ENCODE measurements at places on chromosomes 5 and 9.

- DNase-seq = peak; percentile 38
These were observed 130.1 kb downstream of the C9orf50 start for GRCh38 chr9:129490583-129491486.

- DNase-seq = no peak
These were observed 54.1 kb upstream of the ECM2 start for GRCh38 chr9:92589923-92590322.

DNA sequence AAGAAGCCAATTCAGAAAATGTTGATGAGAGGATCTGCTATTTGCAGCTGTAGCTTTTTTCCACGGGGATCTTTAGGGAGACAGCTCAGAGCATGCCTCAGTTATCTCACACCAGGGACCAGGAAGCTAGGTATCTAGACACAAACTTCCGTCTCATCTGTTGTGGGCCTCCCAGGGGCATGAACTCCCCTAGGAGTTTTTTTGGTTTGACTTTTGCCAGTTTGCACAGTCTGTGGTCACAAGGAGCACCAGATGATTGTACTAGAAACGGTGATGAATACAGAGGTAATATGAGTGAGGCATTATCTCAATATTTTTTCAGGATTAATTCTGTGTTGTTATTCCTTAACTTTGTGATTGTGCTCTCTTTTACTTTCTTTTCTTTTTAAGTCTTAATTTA, 533.2 kb upstream of the SEMA6A start:
- no peak for DNase-seq

- DNase-seq = no peak
These were observed 356.8 kb downstream of the SPOCK1 start for GRCh38 chr5:137142346-137142745.

DNA sequence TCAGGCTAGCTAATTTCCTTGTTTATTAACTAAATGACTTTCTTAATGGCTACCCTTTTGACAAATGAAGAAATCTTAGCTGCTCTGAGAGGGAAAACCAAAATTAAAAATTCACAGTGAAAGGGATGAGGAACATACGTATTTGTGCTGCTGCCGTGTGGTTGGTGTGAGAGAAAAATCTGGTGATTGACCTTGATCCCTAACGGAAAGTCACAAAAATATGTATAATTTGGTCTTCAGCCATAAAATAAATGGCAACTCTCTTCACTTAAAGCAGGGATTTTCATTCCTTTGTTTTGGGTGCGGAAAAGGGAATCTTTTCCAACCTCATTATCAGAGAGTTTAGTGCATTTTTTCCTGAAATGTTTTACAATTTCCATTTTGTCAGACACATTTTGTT, 40.4 kb downstream of the PAM start:
- no peak for DNase-seq

GRCh38 chr9:125433461-125434011, 171.9 kb downstream of the GAPVD1 start:
- DNase-seq = peak; percentile 8

DNA sequence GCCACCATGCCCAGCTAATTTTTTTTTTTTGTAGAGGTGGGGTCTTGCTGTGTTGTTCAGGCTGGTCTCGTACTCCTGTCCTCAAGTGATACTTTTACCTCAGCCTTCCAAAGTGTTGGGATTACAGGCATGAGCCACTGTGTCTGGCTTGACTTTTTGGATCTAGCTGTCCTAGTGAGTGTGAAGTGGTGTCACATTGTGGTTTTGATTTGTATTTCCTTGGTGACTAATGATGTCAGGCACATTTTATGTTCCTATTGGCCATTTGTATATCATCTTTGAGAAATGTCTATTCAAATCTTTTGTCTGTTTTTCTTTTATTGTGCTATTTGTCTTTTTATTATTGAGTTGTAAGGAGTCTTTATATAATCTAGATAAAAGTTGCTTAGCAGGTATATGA, 53.5 kb upstream of the MCCC2 start:
- DNase-seq = peak; percentile 50

DNA sequence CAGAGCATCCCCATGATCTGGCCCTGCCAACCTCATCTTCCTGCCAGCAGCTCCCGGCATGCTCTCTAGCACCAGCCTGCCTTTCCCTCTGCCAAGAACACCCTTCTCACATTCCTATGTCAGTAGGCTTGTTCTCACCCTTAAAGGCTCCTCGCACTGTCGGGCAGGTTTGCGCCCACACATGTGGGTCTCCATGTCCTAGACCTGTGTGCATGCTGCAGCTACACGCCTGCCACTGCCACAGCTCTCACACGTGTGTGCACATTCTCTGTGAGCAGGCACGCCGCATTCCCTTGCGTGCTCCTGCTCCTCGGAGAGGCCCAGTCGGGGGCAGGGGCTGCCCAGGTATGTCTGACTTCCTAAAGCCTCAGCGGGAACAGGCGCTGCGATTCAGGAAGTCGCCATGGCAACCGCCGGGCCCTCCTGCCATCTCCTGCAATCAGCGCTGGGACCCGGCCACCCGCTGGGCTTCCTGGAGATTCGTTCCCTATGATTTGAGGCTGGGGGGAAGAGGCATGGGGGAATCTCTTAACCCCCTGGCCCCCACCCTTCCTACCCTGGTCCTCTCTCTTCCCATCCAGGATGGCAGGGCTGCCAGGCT, 28.1 kb downstream of the NDUFA8 start:
- no peak for DNase-seq

GRCh38 chr5:137398751-137399150, 100.4 kb downstream of the SPOCK1 start:
- no peak for DNase-seq

GRCh38 chr5:149177911-149178565, 36.7 kb downstream of the ABLIM3 start:
- no peak for DNase-seq

DNA sequence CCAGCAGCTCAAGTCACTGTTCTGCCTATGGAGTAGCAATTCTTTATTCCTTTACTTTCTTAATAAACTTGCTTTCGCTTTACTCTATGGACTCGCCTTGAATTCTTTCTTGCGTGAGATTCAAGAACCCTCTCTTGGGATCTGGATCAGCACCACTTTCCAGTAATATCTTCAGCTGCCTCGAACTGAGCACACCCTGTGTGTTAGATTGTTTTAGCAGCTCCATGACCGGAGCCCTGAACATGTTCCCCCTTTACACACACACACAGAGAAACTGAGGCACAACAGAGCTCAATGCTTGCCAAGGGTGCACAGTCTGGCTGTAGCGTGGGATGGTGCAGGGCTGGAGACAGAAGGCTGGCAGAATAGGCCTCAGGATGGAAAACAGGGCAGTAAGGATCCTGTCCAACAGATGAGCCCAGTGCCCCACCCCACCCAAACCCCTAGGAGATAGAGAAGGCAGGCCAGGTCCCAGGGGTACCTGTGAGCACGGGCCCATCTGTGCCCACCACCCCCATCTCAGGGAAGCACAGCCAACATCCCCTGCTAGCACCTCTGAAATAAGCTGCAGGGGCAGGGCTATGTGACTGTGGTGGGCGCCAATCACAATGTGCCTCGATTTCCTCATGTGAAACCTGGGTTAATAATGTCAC, 27.9 kb downstream of the BICD2 start:
- DNase-seq = no peak

- peak; percentile 82 for DNase-seq
These were observed 915 bp downstream of the ZFAND5 start for GRCh38 chr9:72363908-72364678.

- no peak for DNase-seq
These were observed 14.1 kb upstream of the LCP2 start for GRCh38 chr5:170311511-170312300.

DNA sequence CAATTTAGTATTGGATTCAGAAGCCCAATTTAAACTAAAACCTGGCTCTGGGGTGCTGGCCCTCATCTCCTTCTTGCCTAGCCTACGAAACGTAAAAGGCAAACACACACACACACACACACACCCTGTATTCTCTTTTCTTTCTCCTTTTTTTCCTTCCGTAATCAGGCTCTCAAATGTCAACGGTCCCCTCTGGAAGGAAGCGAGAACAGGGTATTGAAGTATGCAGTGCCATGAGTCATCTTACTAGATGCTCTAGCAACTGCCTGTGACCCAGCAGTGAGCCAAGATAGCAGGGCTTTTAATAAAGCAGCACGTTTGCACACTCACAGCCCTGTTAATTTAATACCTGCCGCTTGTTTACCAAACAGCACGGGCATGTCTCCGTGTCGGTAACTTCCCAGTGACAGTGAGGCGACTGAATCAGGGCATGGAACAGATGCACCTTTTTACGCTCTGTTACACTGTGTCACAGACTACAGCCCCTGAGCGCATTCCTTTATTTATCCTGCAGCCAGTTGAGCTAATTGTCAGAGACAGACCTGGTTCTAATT, 243.8 kb downstream of the BNC2 start:
- peak; percentile 93 for DNase-seq

DNA sequence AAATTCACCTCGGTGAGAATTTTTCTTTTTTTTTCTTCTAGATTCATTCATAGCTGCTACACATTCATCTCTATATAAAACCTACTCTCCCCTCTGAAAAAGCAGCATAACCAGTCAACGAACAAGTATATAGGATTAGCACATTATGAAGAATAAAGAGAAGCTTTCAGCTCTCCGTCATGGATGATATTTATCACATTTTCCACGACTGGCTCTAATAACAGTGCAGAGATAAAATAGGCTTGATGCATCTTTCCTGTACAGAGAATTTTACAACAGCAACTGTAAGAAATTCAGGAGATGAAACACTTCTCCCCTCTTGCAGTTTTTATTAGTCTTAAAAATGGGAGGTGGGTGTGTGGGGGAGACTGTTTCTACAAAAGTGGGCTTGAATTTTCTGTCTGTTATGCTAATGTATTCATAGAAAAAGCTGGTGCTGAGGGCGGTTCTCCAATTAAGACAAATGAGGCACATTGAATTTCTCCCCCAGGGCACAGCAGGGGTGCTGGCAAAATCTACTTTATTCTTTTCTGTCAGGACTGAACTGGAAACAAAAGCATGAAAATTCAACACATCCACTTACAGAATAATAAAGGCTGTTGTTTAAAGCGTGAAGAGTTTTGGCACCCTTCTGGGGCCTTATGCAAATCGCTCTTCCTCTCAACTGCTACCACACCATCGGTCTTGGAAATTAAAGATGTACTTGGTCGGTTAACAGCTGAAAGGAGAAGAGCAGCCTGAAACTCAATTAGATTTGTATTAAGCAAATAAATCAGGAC, 233.9 kb upstream of the ZNF608 start:
- no peak for DNase-seq

GRCh38 chr9:128690684-128691034, 1.6 kb downstream of the SET start:
- no peak for DNase-seq

- DNase-seq = no peak
These were observed 16.3 kb downstream of the NDUFA8 start for GRCh38 chr9:122143296-122143695.

DNA sequence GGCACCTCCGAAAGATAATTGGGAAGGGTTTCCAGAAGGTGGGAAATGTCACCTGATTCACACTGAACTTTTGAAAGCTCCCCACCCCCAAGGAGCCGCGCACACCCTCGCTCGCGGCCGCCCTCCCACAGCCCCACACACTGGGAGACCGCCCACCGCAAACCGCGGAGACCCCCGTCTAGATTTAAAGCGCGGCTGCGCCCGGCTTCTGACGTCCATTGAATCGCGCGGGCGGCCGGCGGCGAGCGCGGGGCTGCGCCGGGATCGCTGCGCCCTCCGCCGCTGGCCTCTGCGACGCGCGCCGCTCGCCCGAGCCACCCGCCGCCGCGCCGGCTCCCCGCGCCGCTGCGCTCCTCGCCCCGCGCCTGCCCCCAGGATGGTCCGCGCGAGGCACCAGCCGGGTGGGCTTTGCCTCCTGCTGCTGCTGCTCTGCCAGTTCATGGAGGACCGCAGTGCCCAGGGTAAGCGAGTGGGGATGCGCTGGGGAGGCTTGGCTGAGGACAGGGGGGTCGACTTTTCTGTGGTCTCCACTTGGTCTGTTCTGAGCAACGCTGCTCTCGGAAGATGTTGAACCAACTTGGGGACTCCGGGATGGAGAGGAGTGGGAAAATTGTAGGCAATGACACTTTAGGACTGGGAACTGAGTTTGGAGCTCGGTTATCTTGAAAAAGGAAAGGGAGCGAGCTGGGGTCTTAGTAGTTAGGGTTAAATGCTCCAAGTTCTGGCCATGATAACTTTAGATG, at the start of gene FST:
Gene FST, plus strand, starts transcription at position 214 of the 743 bp plus-strand sequence. Its CDS starts 163 bp downstream, at position 377.
- peak; percentile 77 for DNase-seq

- DNase-seq = no peak
These were observed 329.4 kb downstream of the KIF4B start for GRCh38 chr5:155342956-155343355.

- DNase-seq = no peak
These were observed 2.7 kb upstream of the TRAF1 start for GRCh38 chr9:120929229-120929791.

DNA sequence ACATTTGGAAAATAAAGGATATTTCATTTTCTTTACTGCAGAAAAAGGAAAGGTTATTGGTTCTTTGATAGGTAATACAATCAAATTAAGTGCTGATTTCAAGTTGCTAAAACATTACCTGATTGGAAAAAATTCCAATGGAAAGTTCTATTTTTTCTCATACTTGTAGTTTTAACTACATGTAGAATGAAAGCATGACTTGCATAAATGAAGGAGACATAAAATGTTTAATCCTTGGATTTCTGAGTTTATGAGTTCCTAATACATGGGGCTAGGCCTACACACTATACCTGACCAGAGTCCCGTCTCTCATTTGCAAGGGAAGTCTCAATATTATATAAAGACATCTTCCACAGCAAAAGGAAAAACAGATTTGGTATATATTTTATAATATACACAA, 5.2 kb upstream of the MEIKIN start:
- DNase-seq = no peak

DNA sequence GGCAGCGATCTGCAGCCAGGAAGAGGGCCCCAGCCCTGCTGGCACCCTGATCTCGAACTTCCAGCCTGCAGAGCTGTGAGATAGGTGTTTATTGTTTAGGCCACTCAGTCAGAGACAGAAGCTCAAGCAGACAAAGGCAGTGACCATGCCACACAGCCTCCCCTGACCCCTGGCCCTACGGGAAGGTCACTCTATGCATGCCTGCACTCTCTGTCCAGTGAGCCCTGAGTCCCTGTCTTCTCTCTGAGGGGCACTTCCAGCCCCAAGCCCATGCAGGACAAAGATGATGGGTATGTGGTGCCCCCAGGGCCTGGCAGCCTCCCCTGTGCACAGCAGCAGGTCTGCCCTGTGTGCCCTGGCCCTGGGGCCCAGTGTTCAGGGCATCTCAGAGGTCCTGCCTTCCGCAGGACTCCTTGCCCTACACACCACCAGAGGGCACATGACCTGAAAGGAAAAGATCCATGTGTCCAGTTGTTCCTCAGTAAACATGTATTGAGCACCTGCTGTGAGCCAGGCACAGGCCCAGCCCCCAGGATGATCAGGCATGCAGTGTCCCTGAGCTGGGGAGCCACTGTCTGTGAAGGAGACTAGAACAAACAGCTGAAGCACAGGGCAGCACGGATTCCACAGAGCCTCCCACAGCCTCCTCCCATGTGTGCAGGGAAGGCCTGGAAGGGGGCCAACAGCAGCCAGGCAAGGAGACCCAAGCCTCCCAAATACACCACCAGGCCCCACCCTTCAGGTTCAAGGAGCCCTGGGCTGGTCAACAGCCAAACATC, 109.3 kb downstream of the ATPSCKMT start:
- peak; percentile 36 for DNase-seq

- no peak for DNase-seq
These were observed 3.3 kb downstream of the HK3 start for GRCh38 chr5:176895831-176896230.
